ENCODE measurements at places on chromosomes 16 and 17.

DNA sequence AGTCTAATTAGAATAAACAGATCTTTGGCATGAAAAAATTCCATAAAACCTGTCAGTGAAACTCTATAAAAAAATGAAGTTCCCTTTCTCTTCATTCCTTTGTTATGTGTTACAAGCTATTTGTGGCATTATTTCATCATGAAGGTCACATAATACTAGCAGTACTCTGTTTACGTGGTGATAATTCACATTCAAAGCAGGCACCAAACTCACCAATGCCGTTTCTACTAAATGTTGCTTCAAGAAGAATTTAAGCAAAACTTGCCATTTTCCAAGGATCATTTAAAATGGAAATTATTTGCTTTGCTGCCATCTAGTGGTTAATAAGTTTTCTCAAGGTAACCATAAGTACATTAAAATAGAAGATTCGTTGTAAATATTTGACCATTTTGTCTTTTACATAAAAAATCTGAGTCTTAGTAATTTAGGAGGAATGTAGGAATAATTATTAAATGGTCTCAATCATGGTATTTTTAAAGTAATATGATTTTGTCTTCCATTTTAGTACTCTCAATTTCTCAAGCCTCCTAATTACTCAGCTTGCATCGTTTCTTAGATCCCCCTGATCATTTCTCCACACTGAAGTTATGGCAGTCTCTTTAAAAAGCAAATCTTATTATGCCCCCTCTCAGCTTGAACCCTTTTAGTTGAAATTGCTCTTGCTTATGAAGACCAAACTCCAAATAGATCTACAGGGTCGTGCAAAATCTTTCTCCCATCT is 80.8 kb downstream of the OMG start:
- DNase-seq, result no peak

- DNase-seq, result peak; percentile 92
These were observed 25.3 kb downstream of the G6PC3 start for GRCh38 chr17:44095647-44096496.

- DNase-seq, result no peak
These were observed 10.1 kb upstream of the ACSM2A start for GRCh38 chr16:20441191-20441590.

GRCh38 chr16:77790009-77790372 is 1.6 kb downstream of the VAT1L start:
- no peak for DNase-seq

DNA sequence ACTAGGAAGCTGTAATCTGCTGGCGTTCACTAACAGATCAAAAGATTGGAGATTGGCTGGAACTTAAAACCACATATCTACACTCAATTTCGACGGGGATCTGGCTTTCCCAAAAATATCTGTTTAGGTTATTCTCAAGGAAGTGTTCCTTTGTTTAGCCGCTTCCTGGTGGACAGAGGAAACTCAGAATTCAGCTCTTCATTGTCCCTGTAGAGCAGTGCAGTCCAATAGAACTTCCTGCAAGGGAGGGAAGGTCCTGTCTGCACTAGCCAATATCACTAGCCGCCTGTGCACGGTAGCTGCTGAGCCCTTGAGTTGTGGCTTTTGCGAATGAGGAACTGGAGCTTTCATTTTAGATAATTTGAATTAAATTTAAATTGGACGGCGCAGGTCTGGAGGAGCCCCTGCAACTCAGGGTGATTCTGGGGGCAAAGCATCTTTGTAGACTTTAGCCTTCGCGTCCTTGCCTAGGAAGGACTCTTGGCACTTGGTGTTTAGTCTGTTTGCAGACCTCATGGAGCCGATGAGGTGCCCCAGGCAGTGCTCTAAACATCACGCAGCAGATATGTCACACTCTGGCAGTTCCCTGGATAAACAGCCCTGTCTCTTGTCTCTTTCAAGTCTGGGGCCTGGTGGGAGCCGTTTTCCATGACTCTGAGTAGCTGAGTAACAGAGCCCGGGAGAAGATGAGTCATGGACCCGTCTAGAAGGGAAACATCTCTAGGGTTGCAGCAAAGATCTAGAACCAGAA is 122.2 kb downstream of the CCDC182 start:
- DNase-seq, result peak; percentile 25

DNA sequence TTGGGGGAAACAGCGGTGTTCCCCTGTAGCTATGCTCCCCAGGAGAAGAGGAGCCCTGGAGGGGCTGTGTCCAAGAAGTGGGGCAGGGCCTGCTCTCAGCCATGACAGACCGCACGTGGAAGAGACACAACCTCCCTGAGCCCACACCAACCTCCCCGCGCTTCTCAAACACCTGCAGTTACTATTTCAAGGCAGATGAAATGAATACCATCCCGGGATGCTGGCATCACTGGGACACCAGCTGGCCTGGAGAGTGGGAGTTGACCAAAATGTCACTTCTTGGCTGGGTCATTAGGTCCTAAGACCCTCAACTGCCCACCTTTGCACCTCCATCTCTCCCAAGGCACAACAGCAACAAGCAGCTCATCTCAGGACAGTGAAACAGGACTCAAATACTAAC is 32.0 kb downstream of the SPHK1 start:
- DNase-seq, result no peak

DNA sequence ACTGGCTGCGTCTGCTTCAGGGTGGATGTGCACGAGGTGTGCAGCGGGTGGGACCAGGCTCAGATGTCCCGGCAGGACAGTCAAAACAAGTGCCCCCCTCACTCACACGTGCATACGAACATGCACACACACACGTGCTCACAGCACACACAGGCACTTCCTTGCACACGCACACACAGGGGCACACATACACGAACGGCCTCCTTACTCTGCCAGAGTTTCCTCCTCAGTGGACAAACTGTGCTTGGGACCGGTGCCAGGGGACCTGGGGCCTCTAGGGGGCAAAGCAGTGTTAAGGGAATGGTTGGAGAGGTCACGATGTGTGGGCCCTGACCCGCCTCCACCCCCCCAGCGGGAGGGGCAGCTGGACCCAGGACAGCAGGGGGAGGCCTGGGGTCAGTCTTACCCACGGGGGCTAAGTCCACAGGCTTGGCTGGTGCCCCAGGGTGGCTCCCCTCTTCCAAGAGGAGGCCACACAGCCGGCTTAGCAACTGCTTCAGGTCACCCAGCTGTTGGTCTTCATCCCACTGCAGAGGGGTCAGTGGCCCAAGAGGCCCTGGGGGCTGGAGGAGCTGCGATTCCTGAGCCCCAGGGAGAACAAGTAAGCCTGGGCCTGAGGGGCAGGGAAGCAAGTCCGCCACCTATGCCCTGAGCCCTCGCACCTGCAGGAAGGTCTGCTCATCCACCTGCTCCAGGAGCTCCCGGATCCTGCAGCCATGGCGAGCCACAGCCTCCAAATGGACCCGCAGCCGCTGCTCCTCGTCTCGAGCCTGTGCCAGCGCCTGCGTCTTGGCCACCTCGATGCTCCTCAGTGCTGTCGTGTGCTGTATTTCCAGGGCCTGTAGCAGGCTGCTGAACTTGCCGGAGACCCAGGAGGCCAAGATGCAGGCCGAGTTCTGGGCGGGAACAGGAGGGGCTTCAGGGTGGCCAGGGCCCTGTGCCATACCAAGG is 4.9 kb downstream of the TRIM65 start:
- no peak for DNase-seq
